AG09319 (cell line): ENCODE measurements at places on chromosomes 13 and 19.

GRCh38 chr19:38924388-38924787 is 6.2 kb downstream of the SARS2 start:
- DNase-seq: no peak

GRCh38 chr19:6725513-6726231 is 5.2 kb upstream of the C3 start:
- no peak for DNase-seq

- no peak for DNase-seq
Observed at GRCh38 chr13:53127373-53127772, 98.8 kb downstream of the OLFM4 start.

GRCh38 chr13:21673539-21673788 is 2.6 kb downstream of the FGF9 start:
- DNase-seq: no peak

DNA sequence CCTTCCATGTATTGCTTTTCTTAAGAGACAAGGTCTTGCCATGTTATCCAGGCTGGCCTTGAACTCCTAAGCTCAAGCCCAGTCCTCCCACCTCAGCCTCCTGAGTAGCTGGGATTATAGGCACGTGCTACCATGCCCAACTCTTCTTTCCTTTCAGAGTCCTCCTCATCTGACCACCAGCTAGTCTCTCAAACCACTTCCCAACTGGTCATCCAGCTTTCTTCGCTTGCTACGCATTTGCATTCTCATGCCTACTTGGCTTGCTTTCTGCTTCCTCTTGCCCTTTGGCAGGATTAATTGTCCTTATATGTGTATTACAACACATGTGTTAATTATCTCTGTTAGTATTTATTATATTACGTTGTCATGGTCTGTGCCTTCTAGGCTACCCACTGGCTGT is 6.3 kb downstream of the GPR18 start:
- no peak for DNase-seq

DNA sequence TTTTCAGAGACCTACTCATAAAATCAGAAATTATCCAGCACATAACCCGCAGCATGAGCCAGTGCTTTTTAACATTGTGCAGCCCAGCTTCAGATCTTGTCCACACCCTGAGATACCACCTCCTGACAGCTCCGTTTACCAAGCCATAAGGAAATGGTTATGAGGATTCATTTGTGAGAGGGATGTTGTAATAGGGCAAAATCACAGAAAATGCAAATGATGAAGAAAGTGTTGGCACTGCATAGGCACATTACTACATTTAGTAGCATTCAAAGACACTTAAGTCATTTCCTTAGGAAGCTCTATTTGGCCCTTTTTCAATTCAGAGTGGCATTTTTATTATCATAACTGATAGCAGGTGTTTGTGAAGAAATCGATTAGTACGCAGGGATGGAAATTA is 277.5 kb downstream of the DNAJC15 start:
- peak; percentile 72 for DNase-seq

GRCh38 chr13:113864273-113864890 is 506 bp upstream of the GAS6 start:
- no peak for DNase-seq

- no peak for DNase-seq
Observed at GRCh38 chr13:45327253-45327955, 13.6 kb downstream of the TPT1 start.

DNA sequence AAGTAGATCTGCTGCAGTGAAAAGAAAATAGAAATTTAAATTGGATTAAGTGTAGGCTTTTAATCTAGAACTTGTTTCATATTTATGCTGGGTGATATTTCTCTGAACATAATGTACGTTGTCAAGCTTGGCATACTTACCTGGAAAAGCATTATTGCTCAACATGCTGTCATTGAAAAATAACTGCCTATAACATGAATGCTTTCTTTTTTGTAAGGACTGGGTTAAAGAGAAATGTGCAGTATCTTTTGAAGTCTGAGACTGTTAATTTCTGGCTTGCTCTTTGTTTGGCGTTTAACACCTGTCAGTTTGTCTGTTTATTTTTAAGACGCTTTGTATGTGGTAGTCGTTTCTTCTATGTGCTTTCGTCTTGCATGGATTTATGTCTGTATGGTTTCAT is 175.2 kb downstream of the LMO7 start:
- no peak for DNase-seq

DNA sequence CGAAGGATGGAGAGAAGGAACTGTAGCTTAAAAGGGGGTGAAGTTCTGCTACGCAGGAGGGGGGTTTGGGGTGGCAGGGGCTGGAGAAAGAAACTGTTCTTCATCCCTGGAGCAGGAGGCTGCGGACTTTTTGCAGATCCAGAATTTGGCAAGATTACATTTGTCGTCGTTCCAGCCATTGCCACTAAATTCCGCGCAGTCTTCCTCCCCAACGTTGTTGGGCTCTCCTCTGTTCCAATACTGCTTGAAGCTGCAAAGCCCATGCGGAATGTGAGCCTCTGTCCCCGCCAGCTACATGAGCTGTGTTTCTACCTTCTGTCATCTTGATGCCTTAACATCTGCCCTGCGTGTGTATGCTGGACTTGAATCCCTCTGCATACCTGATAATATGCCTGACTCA is 4.3 kb downstream of the CD209 start:
- DNase-seq: no peak

DNA sequence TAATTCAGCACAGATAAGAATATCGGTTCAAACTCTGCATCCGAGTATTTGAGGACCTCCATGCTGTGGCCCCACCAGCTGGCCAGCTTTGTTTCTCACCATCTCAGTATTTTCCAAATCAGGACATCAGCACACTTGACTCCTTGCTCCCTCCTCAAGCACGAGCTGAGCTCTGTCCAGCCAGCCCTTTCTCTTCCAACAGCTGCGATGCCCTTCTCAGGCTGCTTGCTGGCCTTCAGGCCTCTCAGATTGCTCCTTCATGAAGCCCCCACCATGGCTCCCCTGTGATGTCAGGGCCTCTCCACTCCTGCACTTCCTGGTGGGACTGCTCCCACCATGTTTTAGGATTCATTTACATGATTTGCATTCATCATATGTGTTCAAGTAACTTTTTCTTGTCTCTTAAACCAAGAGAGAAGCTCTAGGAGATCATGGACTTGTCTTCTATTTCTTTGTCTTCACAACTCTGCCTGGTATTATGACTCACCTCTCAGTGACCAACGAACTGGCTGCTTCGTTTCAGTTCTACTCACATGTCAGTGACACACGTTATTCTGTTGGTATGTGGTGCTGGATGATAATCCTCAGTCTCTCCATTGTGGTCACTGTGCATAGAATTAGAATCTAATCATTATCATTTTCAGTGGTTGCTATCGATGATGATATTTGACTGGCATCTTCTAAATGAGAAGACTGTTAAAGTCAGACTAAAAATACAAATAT is 471.7 kb downstream of the EFNB2 start:
- DNase-seq: no peak

DNA sequence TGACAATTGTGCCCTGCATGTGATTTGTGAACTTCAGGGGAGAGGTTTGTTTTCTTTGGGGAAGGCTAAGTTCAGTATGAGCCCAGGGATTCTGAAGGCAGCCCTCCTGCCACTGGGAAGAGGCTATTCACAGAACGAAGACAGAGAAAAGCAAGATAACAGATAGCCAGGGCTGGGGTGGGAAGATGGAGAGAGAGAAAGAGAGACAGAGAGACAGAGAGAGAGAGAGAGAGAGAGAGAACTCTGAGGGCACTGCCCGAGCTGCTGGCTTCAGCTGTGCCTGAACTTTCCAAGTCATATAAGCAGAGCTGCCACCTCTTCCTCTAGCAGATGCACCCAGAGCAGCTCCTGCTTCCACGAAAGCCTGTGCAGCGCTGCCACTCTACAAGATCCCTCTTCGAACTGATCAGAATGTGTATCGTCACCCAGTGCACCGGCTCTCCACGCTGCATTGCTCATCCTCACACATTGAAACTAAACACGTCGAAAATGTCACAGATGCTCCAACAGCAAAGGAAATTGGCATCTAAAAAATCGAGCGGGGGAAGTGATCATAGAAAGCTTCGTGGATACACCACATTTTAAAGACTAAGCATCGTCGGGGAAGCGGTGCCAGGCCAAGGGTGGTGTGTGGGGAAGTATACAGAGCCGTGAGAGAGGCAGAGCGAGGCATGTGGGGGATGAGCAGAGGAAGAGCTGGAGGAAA is 81.8 kb upstream of the SIAH3 start:
- no peak for DNase-seq

- DNase-seq: no peak
Observed at GRCh38 chr13:99959540-99960230, 11.9 kb downstream of the ZIC5 start.

GRCh38 chr19:35194012-35194984 is 34.2 kb downstream of the FAM187B start:
- no peak for DNase-seq

- no peak for DNase-seq
Observed at GRCh38 chr19:38977445-38978325, 2.1 kb upstream of the FBXO17 start.

- no peak for DNase-seq
Observed at GRCh38 chr13:25775986-25776385, 275.8 kb downstream of the SHISA2 start.

DNA sequence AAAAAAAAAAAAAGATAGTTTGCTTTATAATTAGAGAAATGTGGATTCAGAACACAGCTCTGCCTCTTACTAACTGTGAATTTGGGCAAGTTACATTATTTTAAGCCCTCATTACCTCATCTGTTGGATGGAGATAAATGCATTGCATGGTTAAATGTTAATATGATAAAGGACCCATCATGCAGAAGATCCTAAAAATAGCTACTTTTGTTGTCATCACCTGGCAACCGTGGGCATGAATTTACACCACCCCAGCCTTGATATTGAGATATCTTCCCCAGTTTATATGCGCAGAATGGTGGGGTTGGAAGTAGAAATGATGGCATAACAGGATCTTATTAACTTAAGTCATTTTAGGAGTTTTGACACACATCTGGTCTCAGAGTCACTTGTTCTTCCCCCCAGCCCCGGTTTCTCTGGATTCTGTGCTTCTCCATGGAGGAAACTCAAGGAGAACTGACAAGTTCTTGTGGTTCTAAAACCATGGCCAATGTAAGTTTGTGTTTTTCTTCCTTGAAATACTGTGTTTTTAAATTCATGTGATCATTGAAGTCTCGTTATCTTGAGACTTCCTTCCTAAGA is 8.9 kb downstream of the ZNF546 start:
- no peak for DNase-seq

DNA sequence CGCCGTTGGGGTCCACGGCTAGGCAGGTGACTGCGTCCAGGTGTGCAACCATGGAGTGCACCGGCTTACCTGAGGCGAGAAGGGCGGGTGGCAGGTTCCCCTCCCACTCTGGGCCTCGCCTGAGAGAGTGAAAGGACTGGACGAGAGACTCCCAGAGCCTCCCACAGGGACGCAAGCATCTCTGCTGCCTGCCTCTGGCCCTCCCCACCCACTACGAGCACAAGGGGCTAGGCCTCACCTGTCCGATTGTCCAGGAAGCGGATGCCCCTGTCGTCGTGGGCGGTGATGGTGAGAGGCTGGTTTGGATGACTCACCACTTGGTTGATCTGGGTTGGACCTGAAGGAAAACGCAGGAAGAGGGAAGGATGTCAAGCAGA is 5.1 kb upstream of the PRKD2 start:
- no peak for DNase-seq

DNA sequence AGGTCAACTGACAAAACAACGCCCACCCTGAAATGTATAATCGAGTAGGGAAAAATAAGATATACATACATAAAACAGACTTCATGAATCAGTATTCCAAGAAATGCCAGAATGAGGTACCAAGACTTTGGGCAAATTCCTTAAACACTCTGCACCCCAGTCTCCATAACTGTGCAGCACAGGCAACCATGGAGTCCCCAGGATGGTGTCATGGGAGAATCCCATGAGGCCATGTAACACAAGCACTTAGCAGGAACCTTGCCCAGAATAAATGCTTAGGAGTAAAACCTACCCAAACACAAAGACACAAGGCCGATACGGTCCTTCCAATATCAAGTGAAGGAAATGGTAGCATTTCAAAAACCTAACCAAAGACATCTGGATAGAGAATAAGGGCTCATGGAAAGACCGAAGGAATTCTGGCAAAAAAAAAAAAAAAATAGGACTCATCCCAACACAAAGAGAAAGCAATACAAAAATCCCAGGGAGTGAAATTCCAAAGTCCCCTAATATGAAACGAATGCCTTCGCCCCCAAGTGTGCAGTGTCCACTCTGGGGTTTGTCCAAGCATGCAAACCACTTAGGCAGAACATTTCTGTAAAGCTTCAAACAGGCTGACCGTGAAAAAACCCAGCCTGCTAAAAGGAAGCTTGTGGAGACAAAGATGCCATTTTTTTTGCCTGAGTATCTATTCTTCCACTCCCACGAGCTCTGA is 11.1 kb downstream of the ZC3H4 start:
- DNase-seq: no peak

DNA sequence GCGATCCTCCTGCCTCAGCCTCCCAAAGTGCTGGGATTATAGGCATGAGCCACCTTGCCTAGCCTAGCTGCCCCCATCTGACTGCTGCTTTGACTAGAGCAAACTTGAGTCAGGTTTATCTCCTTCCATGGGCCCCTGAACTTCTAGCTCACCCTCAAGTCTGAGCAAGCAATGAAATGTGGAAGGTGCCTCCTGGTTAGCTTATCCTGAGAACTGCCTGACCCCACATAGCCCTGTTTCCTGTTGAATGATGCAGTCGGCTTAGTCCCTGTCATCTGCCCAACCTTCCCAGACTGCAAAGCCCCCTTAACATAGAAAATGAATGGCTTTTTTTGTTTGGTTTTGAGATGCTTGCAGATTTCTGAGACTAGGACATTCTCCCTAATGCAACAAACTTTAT is 8.9 kb upstream of the TMEM160 start:
- no peak for DNase-seq

- no peak for DNase-seq
Observed at GRCh38 chr19:38524369-38524768, 90.9 kb downstream of the RYR1 start.

GRCh38 chr13:75784003-75784402 is 147.9 kb downstream of the LMO7 start:
- no peak for DNase-seq

DNA sequence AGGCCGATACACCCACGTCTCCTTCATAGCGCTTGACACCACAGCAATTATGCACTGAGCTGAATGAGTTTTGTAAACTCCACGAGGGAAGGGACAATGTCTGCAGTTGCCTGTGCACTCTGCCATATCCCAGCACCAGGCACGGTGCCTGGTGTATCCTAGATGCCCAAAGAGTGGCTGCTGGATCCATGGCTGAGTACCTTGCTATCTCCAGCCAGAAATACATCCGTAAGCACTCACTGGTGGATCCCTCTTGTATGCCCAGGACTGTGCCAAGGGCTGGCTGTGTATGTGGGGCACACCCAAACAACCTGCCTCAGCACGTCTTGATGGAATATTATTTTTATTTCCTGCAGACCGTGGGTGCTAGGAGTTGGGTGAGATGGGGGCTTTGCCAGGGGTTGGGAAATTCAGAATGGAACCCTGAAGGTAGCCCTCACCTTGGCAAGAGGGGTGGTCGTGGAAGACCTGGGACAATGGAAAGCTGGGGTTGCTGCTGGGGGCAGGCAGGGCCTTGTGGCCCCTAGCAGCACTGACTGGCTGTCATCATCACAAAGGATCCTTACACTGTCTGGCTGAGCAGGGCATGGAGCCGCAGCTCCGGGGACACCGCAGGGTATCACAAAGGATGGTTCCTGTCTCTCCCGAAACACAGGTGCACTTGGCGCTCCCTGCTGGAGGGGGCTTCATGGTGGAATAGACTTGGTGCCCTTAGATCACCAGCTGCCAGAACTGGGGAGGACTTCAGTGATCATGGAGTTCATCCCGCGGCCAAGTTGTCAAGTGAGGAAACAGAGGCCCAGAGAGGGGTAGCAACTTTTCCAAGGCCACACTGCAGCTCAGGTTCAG is 131.3 kb downstream of the URI1 start:
- DNase-seq: no peak

GRCh38 chr19:37309834-37310575 is 60.9 kb upstream of the ZNF527 start:
- no peak for DNase-seq
